ENCODE measurements at places on chromosomes 11 and 22.

DNA sequence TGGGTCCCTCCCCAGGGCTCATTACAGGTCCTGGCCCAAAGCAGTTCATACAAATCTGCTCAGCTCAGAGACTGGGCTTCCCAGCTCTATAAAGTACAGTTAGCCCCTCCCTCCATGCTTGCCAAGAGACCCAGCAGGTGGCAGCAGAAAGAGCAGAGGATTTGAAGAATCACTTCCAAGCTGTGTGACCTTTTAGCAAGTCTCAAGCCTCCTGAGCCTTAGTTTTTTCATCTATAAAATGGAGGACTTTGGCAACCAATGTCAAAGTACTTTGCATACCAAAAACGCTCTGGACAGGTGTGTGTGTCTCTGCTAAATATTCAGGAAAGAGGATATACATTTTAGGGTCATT, 26.6 kb downstream of the RELT start:
- no peak for DNase-seq

GRCh38 chr11:102449651-102450570, 2.7 kb downstream of the TMEM123 start:
- no peak for DNase-seq

- no peak for DNase-seq
These were observed 2.7 kb upstream of the PPARA start for GRCh38 chr22:46147471-46148267.

DNA sequence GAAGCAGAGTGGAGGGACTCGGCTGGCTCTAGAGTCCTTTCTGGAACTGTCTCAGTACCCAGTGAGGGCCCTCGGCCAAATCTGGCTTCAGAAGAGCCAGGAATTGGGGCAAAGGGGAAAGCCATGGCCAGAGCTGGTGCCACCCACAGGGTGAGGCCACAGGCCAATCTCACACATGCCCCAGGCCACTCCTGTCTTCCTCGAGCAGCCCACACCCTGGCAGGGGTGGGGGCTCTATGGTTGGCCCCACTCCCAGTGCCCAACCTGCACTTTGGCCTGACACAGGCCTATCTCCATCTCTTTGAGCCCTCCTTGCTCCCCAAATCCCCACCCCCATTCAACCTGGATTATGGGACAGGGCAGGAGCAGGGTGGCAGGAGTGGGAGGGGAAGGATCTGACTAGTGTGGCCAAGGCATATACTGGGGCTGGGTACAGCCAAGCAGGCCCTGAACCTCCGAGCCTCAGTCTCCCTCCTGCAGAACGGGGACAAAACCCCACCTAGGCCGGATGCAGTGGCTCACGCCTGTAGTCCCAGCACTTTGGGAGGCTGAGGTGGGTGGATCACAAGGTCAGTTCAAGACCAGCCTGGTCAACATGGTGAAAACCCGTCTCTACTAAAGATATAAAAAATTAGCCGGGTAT, 6.9 kb downstream of the TST start:
- DNase-seq: no peak

- DNase-seq: no peak
These were observed 2.2 kb upstream of the CD151 start for GRCh38 chr11:830295-831117.

Measured in skeletal muscle cell (primary cell).